A549 treated with Mapracorat at 1 μM for 4 hours (cell line): ENCODE measurements at places on chromosomes 6 and 20. TPM values are rescaled to one million over a fixed set of nuclear protein-coding genes. Genes with fewer than 3 reads are reported as not detected.

FERMT1 gene
- total RNA-seq, result 14.7 to 16.1 TPM (median 15.7 TPM) in 5 replicates

POM121L2 gene
- total RNA-seq, result not detected in 5 replicates

TSHZ2 gene
- not detected in 5 replicates for total RNA-seq

MCHR2 gene
- total RNA-seq, result not detected in 5 replicates

GNMT gene
- 0.22 to 0.30 TPM in 2 of 5 replicates, not detected in the others for total RNA-seq

SLC44A4 gene
- total RNA-seq, result 0.15 TPM in 1 of 5 replicates, not detected in the others

PRDM1 gene
- total RNA-seq, result 5.0 to 7.1 TPM (median 5.6 TPM) in 5 replicates

OOEP gene
- not detected in 5 replicates for total RNA-seq

PPP1R16B gene
- 0.11 to 0.22 TPM (median 0.15 TPM) in 5 replicates for total RNA-seq
